ENCODE measurements at places on chromosomes 6 and 20.

GRCh38 chr6:147724454-147724853 lies 216.0 kb downstream of the SAMD5 start:
- DNase-seq: no peak

DNA sequence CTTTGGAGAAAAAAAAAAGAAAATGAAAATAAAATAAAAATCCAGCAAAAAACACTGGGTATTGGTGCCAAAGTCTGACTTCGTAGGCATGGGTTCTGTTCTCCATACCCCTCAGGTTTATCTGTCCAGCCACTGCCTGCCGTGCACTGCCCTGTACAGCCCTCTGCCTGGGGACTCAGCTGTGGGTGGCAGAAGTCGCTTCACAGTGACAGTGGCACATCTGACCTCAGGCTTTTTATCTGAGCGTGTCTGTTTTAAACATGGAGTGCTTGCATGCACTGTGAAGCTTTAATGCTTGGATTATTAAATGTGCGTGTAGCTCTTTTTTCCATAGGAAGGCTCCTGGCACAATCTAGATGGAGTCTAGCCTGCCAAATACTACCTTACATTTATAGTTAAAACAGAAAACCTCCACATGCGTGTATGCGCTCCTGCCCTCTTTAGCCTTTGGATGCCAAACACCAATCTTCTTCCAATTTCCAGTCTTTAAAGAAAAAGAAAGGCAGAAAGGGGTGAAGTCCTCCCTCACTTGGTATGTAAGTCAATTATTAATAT lies 375.5 kb downstream of the UTRN start:
- no peak for DNase-seq

GRCh38 chr20:10253780-10254179 lies 35.1 kb downstream of the SNAP25 start:
- no peak for DNase-seq

DNA sequence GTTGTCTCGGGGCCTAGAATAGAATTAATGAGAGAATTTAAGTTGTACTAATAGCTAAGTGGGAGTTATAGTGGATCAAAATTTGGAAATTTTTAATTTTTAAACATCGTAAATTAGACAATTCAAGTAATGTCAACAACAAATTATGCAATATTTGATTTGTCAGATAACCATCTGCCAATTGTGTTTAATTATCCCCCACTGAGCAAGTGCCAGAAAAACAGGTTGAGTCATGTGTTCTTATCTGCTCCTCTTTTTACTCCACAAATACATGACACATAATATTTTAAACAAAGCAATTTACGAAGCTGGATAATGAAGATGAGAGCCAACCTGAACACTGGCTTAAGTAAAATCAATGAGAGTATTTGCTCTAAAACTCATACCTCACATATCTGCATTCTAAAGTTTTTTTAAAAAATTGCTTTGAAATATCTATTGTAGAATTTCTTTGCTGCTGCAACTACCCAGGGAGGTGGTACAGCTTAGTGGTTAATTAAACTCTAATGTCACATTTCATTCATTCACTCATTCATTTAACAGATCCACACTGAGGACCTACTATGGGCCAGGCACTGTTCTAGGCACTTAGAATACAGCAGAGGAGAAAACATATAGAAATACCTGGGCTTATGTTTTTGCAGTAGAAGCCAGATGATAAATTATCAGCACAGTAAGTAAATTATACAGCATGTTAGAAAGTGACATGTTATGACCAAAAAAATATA lies 57.1 kb upstream of the MAP7 start:
- no peak for DNase-seq

- no peak for DNase-seq
Observed at GRCh38 chr20:37333848-37334318, 12.1 kb upstream of the SRC start.

- DNase-seq: no peak
Observed at GRCh38 chr6:126957721-126958120, 160.8 kb upstream of the RSPO3 start.

Measured in NCI-H187 (cell line).